ENCODE measurements at places on chromosomes 16 and 17.

- DNase-seq, result no peak
Measured at GRCh38 chr16:27118526-27118925, 51.8 kb downstream of the C16orf82 start.

DNA sequence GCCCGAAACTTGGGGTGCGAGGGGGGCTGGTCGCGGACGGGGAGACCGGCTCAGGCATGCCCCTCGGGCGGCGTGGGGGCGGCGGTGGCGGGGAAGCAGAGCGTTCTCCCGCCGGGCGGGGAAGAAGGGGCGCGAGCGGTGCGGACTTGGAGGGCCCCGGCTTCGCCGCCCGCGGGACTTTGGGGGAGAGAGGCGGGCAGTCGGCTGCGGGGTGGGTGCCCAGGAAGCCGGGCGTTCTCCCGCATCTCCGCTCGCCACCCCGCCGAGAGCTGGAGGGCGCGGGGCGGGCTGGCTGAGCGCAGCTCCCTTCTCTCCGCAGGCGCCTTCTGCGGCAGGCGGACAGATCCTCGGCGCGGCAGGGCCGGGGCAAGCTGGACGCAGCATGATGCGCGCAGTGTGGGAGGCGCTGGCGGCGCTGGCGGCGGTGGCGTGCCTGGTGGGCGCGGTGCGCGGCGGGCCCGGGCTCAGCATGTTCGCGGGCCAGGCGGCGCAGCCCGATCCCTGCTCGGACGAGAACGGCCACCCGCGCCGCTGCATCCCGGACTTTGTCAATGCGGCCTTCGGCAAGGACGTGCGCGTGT lies 772 bp downstream of the NTN1 start:
- no peak for DNase-seq

DNA sequence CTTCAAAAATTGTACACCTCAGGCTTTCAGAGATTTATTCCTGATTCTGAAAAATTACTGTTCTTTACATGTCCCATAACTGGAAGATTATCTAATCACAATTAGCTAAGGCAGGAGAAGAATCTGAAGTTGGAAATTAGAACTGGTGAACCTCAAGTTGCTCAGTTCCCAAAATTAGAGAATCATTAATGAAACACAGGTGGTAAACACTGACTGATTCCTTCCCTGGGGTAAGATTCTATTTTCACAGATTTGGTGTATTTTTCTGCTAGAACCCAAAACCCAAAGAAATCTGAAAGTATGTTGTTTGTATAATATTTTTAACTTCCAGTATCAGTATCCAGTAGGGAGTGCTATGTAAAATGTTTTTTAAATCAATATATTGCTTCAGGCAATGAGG lies 25.7 kb downstream of the PHKB start:
- no peak for DNase-seq

DNA sequence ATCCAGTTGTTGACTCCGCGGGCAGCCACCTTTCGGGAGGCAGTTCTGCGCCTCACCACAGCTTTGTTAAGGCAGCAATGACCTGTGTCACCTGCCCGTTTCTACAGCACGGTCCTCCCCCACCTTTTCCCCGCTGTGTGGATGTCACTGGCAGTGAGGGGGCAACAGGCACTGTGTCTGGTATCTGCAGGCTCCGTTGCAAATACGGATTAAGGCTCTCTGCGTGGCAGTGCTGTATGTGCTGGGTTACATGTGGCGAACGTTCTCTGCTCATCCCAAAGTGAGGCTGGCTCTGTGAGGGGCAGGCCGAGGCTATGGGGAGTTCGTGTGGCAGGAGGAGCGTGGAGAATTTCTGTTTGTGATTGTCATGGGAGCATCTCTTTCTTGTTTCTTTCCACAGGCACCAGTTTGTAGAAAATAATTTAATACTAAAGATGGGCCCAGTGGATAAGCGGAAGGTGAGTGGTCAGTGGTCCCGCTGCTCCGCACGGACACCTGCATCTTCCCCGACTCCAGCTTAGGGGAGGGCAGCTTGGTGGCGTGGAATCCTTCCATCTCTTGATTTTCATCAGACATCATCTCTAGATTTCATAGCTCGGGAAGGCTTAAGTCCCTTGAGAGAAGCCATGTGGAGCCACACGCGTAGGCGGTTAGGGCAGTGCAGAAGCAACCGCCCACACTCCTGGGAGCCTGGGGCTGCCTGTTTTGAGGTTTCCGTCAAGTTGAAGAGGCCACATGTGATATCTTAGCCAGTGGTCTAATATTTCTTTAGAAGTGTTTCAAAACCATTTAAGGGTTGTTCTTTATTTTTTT lies 57.8 kb downstream of the PDPK1 start:
- DNase-seq, result no peak

GRCh38 chr16:425740-426114 lies 278 bp downstream of the RAB11FIP3 start:
- no peak for DNase-seq
